Fibroblast of skin of left quadriceps (primary cell): ENCODE measurements at places on chromosomes 4 and X.
A peak's percentile ranks its signal among the peaks of the same experiment; 100 is the strongest.

GRCh38 chr4:146342600-146343192 is 128.4 kb downstream of the REELD1 start:
- no peak for DNase-seq

DNA sequence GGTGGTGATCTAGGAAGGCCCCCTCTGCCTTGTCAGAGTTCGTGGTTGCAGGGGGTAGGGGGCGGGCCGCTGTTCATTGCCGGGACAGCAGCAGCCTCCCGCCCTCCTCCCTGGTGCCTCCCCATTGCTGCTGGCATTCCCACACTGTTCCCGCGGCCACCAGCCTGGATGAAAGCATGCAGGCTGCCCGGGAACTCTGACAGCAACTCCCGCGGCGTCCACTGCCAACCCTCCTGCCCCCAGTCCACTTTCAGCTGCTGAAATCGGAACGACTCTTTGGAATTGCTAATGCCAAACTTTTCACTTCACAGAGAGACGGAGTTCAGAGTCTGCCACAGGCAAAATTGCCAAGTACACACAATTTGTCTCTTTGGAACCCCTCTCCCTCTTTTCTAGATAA is 121.9 kb downstream of the BEND2 start:
- no peak for DNase-seq

DNA sequence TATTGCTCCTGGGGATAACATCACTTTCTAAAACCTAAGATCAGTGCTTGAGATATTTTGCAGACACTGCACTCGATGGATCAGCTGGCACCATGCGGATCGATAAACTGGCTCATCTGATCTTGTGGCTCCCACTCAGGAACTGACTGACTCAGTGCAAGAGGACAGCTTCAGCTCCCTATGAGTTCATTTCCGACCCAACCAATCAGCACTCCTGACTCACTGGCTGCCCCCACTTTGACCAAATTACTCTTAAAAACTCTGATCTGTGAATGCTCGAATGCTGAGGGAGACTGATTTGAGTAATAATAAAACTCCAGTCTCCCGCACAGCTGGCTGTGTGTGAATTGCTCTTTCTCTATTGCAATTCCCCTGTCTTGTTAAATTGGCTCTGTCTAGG is 110.1 kb downstream of the ANAPC4 start:
- DNase-seq, result no peak

DNA sequence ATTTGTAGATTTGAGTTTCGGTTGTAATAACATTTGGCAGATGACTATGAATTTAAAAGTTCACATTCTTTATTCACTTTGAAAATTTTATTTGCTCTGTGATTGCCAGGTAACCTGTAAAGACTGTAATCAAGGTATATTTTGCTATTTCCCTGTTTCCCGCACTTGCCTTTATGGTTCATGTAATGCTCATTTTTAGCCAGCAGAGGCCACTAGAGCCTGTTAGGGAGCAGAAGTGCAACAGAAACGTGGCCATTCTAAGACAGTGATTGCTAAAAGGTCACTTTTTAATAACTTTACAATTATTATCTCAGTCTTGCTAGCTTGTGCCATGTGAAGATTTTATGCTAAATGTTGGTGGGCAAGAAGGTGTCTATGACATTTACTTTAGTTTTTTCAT is 12.4 kb downstream of the YIPF6 start:
- DNase-seq, result no peak

DNA sequence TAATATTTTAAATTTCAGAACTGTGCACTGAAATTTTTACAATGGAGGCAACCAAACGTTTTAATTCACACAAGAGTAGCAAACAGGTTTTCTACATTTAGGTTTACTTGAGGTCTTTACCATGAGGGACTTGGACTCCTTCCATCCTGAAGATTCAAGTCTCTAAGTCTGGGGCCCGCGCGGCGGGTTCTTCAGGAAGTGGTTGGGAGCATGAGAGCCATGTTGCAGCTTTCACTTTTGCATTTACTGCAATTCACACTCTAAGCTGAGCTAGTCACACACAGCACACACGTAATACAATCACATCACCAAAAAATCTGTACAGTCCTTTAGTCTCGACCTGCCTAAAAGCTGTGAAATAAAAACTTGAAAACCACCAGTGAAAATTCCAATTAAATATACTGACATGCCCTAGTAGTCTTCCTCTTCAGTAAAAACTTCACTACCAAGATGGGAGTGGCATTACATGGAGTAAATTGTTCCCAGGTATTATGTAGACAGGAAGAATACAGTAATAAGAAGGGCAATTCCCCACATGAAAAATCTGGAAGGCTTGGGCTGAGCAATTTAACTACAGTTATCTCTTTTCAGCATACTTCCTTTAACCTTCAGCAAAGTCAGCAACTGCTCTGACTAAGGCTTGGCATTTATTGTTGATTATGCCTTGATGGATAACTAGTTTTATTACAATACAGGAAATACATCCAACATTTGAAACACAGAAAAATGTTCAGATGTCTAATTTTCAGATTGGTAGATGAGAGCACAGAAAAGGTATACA is 571.1 kb upstream of the DIPK2B start:
- peak; percentile 42 for DNase-seq

- no peak for DNase-seq
These were observed 45.5 kb upstream of the RAB9B start for GRCh38 chrX:103877571-103877970.

DNA sequence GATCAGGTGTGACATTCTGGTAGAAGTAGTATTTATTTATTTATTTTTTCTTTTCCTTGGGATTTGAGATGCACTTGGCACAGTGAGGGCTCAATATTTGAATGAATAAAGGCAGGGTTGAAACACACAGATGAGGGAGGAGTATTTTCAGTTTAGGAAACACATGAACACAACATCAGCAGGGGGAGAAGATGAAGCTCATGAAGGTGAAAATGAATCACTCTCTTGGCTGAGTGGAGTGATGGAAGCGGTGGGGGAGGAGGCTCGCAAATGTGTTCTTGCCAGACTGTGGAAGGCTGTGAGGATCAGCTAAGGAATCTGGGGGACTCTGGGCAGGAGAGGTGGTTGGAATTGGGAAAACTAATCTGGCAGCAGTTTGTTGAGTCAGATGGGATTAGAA is 55.3 kb downstream of the ARHGAP10 start:
- DNase-seq, result peak; percentile 69

DNA sequence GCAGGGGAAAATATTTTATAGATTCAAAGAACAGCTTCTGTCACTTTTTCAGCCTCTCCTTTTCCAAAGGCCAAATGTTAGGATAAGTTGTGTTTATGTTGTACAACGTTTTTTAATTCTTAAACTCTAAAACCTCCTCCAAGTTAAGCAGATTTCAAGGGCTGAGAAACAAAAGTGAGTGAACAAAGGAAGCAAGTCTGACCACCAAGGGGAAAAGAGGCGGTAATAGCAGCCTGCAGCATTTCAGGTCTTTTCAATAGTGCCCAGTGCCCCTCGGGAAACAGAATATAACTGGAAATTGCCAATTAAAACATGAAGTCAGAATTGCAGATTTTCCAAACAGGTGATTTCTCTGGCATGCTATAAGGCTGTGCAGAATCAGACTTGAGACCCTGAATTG is 510.0 kb upstream of the HTR2C start:
- no peak for DNase-seq

GRCh38 chrX:27966492-27966891 is 14.8 kb downstream of the DCAF8L1 start:
- DNase-seq, result no peak

DNA sequence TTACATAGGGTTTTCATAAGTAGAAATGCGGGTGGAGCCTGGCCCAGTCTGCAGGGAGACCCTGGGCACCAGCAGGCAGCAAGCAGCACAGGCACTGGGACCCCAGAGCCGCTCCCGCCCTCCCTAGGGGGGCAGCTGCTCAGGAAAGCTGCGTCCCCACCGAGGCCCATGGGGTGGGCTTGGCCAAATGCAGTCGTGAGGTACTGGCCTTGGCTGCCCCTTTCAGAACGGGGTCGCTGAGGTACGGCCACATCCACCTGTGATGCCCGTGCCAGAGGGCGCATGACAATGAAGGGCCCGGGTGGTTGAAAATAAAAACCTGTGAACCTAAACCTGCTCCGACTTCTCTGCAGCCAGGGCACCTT is 16.7 kb downstream of the TMEM175 start:
- no peak for DNase-seq

DNA sequence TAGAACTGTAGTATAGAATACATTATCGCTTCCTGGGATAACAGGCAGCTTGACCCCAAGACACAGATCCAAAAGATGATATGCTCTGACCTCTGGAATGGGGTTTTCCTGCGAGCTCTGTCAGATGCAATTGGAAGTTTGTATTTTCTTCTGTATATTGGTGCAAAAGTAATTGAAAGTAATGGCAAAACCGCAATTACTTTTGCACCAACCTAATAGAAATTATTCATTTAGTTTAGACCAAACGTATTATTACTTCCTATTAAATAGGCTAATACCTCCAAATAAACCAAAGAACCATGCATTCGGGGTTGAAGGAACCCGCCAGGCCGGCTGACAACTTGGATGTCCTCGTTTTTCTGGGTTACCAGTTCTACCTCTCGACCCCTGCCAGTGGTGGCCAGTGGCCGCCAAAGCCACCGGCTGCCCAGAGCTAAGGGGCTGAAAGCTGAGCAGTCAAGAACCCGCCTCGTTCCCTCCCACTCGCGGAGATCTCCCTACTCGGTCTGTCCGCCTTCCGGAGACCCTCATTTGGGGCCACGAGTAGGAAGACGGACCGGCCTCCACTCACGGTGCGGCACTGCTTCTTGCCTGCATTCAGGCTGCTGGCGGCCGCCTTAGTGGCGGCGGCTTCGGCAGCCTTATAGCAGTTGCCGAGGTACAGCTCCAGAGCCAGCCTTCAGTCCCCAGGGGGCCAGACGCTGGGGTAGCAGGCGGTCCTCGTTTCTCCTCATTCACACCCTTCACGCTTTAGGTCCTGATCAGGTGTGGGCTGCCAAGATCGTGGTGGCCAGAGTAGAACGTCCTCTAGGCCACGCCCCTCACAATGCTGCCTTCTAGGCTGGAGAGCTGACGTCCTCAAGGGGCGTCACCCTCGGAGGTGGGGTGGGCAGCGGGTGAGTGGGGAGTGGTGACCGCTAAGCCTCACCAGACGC is 121.9 kb downstream of the RBMX2 start:
- no peak for DNase-seq

- DNase-seq, result no peak
These were observed 50.7 kb downstream of the MXRA5 start for GRCh38 chrX:3295731-3296130.

DNA sequence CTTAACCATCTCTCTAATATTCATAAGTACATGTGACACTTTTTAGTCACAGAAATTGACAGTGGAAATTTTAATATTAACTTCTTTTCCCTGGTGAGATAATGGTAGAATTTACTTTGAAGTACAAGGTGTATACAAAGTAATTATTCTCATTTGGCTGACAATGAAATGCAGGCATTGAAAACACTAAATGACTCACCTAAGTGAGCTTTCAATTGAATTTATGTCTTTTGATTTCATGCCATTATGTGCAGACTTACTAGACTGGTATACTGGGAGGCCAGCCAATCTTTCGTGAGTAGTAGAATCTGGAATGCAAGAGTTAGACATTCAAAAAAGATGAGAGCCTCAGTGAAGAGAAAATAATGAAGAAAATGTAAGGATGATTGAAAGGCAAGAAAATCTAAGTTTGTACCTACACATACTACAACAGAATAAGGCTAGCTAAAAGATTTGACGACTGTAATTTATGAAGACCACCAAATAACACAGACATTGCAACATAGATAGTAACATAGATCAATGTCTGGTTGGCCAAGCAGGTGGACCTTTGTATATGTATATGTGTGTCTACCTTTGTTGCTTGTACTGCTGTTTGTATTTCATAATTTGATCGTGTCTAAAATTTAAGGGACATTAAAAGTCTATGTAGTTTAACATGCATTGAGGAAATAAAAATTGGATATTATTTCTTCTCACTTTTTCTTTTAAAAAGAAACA is 459.7 kb downstream of the IL15 start:
- DNase-seq, result peak; percentile 95

DNA sequence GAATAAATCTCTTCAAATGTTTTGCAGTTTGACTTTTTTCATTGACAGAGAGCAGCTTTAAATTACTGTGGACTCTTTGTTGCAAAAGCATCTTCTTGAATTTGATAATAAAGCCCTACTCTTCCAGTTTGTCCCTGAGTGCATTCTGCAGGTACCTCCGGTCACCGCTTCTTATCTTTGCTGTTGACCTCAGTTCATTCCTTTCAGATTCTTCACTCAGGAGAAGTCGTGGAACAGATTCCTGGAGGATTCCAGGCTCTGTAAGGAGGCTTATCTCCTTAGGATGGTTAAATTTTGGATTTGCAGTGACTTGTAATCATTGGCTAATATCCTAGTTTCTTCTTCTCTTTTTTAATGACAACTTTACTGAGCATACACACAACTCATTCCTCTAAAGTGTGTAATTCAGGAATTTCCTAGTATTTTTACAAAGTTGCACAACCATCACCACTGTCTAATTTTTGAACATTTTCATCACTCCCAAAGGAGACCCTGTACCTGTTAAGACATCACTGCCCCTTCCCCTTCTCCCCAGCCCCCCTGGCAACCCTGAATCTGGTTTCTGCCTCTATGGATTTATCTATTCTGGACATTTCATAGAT is 22.0 kb downstream of the TBL1X start:
- DNase-seq, result no peak

DNA sequence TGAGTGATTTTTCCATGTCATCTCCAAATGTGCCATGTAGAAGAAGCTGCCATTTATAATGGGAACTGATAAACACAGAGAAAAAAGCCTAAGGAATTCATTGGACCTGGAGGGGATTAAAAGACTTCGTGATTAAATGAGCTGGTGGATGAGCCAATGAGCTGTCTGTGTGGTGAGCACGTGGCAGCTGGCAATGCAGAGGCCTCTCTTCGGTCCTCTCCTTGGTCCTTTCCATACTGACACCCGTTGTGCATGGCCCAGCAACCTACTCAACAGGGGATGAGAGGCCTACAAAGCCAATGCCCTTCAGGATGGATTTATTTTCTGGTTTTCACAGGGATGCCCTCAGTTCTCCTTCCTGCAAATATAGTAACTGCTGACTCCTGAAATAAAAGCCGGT is 87.7 kb upstream of the STS start:
- no peak for DNase-seq

DNA sequence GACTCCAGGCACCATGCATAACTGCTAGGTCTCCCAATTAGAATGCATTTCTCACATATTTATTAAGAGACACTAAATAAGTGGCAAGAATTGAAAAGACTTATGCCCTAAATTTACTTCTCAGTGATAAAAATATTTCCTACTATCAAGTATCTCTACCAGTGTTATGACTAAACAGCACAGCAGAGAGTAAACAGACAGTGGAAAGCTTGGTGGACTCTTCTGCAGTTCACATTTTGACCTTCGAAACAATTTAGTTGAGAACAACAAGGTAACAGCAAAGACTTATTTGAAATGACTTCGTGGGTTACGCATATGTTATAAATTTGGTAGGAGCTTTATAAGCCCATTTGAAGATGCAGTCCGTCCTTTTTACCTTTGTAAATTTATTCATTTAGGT is 16.3 kb upstream of the MAML3 start:
- no peak for DNase-seq

DNA sequence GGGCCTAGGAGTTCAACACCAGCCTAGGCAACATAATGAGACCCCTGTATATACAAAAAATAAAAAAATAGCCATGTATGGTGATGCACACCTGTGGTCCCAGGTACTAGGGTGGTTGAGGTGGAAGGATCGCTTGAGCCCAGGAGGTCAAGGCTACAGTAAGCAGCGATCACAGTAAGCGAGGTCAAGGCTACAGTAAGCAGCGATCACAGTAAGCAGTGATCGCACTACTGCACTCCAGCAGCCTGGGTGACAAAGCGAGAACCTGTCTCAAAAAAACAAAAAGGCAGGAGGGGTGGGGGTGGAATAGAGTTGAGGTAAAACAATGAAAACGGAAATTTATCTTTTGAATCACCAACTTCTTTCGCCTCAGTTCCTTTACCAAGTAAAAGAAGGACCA is 29.4 kb downstream of the TBCK start:
- DNase-seq, result no peak
